HepG2 (cell line): ENCODE measurements at places on chromosomes 1 and 21. TPM values are rescaled to one million over a fixed set of nuclear protein-coding genes. Genes with fewer than 3 reads are reported as not detected.
A peak's percentile ranks its signal among the peaks of the same experiment; 100 is the strongest.

Gene LCE1B
- not detected in 2 replicates for total RNA-seq

Gene ETV3L
- total RNA-seq, result not detected in 2 replicates

Gene CCDC27
- not detected in 2 replicates for total RNA-seq

Gene SPATC1L
- total RNA-seq, result 2.8 and 3.3 TPM in 2 replicates

Gene NAV1
- 0.01 TPM in 1 of 2 replicates, not detected in the other for total RNA-seq

Gene HSD3B1
- total RNA-seq, result not detected in 2 replicates

Gene KCNE1
- total RNA-seq, result 0.35 TPM in 1 of 2 replicates, not detected in the other

Gene NEK7
- total RNA-seq, result 19.2 and 25.5 TPM in 2 replicates

Gene SLC9C2
- not detected in 2 replicates for total RNA-seq

Gene ATAD3B
- 21.1 and 31.1 TPM in 2 replicates for total RNA-seq

- no peak overlapping the region for H3K4me3 ChIP-seq
- H3K4me1 ChIP-seq, result no peaks in the 10 kb centered on the region
- DNase-seq, result no peak
- H3K27me3 ChIP-seq, result no peaks in the 10 kb centered on the region
- H3K36me3 ChIP-seq, result no peaks in the 10 kb centered on the region
These were observed 8.3 kb upstream of the SYT14 start for GRCh38 chr1:209929751-209930150.

DNA sequence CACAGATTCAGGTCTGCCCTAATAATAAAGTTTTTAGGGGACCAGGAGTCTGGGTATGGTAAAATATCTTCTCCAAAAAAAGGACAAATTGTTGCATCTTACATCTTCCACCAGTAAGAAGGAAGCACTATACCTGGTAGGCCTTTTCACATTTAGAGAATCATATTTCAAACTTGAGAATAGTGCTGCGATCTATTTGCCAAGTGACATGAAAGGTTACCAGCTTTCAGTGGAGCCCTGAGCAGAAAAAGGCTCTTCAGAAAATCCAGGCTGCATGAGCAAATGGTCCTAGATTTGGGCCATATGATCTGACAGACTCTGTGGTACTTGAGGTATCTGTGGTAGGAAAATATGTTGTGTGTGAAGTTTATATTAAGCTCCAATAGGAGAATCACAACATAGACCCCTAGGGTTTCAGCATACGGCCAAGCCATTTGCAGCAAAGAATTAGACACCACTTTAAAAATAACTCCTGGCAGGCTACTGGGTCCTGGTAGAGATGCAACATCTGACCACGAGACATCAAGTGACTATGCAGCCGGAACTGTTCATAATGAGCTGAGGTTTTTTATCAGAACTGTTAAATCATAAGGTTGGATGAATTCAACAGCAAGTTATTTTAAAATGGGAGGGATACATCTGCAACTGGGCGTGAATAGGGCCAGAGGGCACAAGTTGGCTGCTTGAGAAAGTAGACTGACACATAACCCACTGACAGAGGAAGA is 38.6 kb upstream of the CCDC190 start:
- H3K36me3 ChIP-seq, result no peaks in the 10 kb centered on the region
- H3K27ac ChIP-seq, result no peak overlapping the region
- H3K4me1 ChIP-seq, result peaks cover 2% of the 10 kb centered on the region
- DNase-seq, result no peak

DNA sequence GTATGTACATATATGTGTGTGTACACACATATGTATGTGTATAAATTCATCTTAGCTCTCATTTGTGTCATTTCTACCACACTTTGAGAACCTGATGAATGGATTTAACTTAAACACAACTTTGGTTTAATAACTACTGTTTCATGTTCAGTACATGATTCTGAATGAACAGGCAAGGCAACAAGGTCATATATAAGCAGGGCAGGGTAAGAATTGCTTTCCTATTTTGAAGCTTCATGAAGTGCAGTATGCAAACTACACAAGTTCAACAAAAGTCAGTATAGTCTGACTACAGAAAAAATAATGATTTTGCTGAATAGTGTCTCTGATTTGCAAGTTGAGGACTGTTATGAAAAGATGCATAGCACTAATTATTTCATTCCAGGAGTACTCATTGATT is 127.6 kb downstream of the KCNK2 start:
- H3K4me3 ChIP-seq, result no peak overlapping the region
- no peaks in the 10 kb centered on the region for H3K27me3 ChIP-seq
- no peak overlapping the region for H3K27ac ChIP-seq
- H3K4me1 ChIP-seq, result no peaks in the 10 kb centered on the region
- H3K36me3 ChIP-seq, result no peaks in the 10 kb centered on the region
- DNase-seq, result no peak

GRCh38 chr1:183970516-183971300 is 66.8 kb downstream of the COLGALT2 start:
- H3K27me3 ChIP-seq, result no peaks in the 10 kb centered on the region
- H3K36me3 ChIP-seq, result no peaks in the 10 kb centered on the region
- no peak overlapping the region for H3K4me3 ChIP-seq
- H3K4me1 ChIP-seq, result no peaks in the 10 kb centered on the region

DNA sequence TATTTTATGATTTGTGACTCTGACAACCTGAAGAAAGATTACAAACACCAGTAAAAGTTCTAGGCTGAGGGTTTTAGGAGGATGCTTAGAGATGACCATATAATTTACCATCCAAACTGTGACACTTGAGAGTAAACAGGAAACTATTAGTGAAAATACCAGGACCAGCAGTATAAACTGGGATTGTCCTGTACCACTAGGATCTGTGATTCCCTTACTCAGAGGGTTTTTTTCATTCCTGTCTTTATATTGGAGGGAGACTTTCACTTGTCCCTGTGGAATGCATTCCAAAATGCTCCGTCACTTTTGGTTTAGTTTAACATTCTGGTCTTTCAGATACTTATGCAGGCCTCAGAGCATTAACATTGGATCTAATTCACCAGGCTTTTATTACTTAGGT is 482.9 kb downstream of the PTBP2 start:
- H3K27ac ChIP-seq, result no peak overlapping the region
- no peaks in the 10 kb centered on the region for H3K27me3 ChIP-seq
- H3K4me3 ChIP-seq, result no peak overlapping the region
- H3K4me1 ChIP-seq, result no peaks in the 10 kb centered on the region
- DNase-seq, result no peak

GRCh38 chr1:111213412-111213811 is 13.0 kb upstream of the DENND2D start:
- no peak overlapping the region for H3K27ac ChIP-seq
- no peaks in the 10 kb centered on the region for H3K27me3 ChIP-seq
- H3K4me1 ChIP-seq, result peaks cover 39% of the 10 kb centered on the region
- no peak overlapping the region for H3K4me3 ChIP-seq
- DNase-seq, result no peak

- H3K4me1 ChIP-seq, result no peaks in the 10 kb centered on the region
- no peak overlapping the region for H3K4me3 ChIP-seq
- no peaks in the 10 kb centered on the region for H3K27me3 ChIP-seq
- no peaks in the 10 kb centered on the region for H3K36me3 ChIP-seq
These were observed 21.3 kb upstream of the MNDA start for GRCh38 chr1:158809862-158810261.

- H3K4me3 ChIP-seq, result no peak overlapping the region
- H3K36me3 ChIP-seq, result peaks cover 18% of the 10 kb centered on the region
- H3K27ac ChIP-seq, result no peak overlapping the region
These were observed 26.2 kb upstream of the KNCN start for GRCh38 chr1:46577671-46578070.

DNA sequence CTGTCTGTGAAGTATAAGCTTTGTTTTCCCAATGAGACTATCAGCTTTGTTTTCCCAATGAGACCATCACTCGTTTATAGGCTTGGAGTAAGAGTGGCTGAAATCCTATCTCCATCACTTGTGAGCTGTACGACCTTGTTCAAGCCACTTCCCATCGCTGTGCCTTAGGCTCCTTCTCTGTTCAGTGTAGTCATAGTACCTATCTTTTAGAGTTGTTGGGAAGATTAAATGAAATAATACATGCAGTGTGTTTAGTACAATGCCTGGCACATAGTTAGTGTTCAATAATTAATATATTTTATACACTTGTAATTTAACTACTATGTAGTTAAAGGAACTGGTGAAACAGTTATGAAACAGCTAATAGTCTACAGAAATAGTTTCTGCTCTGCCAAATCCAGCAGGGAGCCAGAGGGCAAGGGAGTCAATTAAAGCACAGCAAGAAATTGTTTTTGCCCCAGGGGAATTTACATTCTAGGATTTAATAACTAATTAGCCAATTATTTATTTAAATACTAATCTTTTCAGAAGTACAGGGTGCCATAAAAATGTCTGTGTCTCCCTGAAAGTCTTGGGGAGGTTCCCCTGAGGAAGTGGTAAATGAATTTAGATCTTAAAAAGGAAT is 139.3 kb upstream of the HMCN1 start:
- no peak overlapping the region for H3K4me3 ChIP-seq
- no peaks in the 10 kb centered on the region for H3K36me3 ChIP-seq
- DNase-seq, result no peak
- H3K27me3 ChIP-seq, result no peaks in the 10 kb centered on the region
- H3K27ac ChIP-seq, result no peak overlapping the region

DNA sequence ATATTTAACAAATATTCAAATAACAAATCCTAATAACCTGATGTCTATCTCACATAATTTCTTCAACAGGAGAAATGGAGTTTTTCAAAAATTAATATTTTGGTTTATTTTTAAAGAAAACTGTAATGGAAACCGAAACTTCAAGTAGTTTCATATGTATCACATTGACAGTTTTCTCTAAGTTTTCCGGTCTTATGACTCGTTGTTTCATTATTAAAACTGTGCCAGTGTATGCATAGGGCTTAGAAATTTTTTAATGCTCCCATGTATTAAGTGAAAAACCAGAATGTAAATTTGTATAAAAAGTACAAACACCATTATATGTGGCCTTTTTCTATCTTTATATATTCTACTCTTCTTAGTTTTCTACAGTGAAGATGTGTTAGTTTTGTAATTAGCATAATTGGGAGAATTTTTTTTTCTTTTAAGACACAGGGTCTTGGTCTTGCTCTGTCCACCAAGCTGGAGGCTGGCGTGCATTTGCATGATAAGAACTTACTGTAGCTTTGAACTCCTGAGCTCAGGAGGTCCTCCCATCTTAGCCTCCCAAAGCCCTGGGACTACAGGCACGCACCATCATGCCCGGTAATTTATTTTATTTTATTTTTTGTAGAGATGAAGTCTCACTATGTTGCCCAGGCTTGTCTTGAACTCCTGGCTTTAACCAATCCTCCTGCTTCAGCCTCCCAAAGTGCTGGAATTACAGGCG is 43.9 kb upstream of the SAMSN1 start:
- H3K27me3 ChIP-seq, result no peaks in the 10 kb centered on the region
- no peaks in the 10 kb centered on the region for H3K36me3 ChIP-seq
- no peak overlapping the region for H3K4me3 ChIP-seq
- no peak overlapping the region for H3K27ac ChIP-seq
- H3K4me1 ChIP-seq, result no peaks in the 10 kb centered on the region

DNA sequence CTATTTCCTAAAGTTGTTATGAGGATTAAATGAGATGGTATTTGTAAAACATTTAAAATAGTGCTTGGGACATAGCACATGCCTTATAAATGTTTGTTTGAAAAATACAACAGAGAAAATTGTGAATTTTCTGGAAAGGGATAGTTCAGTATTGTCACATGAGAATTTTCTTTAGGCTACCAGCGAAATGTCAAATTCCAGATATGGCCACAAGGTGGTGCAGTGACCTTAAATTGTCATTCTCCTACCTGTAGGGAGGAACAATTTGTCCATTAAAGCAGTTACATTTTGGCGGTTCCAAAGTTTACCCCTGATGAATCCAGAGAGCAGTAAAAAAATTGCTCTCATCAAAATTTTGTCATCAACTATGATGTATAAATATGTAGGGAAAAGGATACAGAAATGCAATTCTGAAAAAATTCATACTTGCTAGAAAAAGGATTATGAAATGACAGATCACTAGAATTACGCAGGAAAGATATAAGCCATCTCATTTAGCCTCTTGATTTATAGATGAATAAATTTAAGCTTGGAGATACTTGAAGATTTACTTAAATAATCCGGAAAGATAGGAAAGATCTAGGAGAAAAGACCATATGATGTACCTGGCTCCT is 50.2 kb upstream of the TSHB start:
- peak; percentile 45 for DNase-seq
- no peaks in the 10 kb centered on the region for H3K4me1 ChIP-seq
- no peaks in the 10 kb centered on the region for H3K36me3 ChIP-seq
- no peaks in the 10 kb centered on the region for H3K27me3 ChIP-seq

DNA sequence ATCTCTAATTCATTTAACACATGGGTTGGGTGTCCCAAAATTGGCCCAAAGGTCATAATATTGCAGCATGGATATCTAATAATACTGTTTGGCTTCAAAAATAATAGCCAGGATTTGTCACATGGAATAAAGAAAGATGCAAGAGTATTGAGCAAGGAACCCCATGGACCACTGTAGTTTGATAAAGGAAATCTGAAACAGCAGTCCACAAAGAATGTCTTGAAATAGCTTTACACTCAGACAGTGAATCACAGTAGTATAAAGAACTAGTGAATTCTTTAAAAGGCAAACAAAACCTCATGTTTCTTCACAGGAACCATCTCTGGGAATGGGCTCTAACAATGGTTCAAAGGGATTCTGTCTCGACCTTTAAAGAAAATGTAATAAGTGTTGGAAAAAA is 576.1 kb upstream of the ZRANB2 start:
- no peak overlapping the region for H3K27ac ChIP-seq
- H3K4me1 ChIP-seq, result no peaks in the 10 kb centered on the region
- no peak for DNase-seq
- no peak overlapping the region for H3K4me3 ChIP-seq

GRCh38 chr21:36923270-36923669 is 43.2 kb downstream of the HLCS start:
- H3K27ac ChIP-seq, result no peak overlapping the region
- no peak for DNase-seq
- peaks cover 4% of the 10 kb centered on the region; the same call in 1 of the 2 replicates for H3K36me3 ChIP-seq
- H3K4me3 ChIP-seq, result no peak overlapping the region

DNA sequence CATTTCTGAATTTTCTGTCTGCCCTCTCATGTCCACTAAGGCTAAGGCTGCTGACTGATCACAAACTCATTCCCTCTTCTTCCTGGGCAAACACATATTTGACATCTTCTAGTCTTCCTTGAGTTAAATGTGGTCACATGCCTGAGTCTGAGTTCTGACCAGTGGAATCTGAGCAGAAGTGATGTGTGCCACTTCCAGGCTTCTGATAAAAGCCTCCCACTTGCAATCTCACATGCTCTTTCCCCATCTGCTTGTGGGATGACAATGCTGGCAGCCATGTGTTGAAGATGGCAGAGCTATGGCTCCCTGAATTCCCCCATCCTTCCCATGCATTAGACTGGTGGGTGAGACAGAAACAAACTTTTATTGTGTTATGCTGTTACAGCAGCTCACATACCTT is 149.9 kb upstream of the ZNF648 start:
- H3K4me1 ChIP-seq, result peaks cover 23% of the 10 kb centered on the region
- no peak for DNase-seq
- no peak overlapping the region for H3K4me3 ChIP-seq
- no peaks in the 10 kb centered on the region for H3K36me3 ChIP-seq
